Ureter (tissue), 1 donor: ENCODE measurements at places on chromosomes 2 and 18. TPM values are rescaled to one million over a fixed set of nuclear protein-coding genes. Genes with fewer than 3 reads are reported as not detected.

The ITPRIPL1 gene
- 1.7 TPM for total RNA-seq

The GATA6 gene
- 12.6 TPM for total RNA-seq

The SNED1 gene
- total RNA-seq = 41.8 TPM

The CTAGE1 gene
- total RNA-seq = not detected

The AKAIN1 gene
- total RNA-seq = not detected

The CSRNP3 gene
- 6.4 TPM for total RNA-seq

The POMC gene
- total RNA-seq = 0.68 TPM

GRCh38 chr2:196591004-196591403 is 48.5 kb upstream of the CCDC150 start:
- no peak for DNase-seq

- DNase-seq = no peak
Observed at GRCh38 chr2:46131-46470, 204 bp downstream of the FAM110C start.

DNA sequence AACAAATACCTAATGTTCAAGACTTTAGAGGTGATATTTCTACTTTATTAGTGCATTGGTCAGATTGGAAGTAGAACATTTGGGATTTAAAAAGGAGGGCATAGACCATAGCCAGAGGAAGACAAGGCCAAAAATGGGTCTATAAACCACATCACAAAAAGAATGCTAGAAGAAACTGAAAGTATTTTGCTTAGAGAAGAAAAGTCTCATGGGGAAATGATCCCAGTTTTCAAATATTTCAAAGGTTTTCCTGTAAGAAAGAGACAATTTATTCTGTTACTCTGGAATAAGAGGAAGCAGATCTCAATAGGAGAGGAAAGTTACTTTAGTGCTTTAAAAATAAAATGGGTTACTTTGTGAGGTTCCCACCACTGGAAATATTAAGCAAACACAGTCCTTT is 341.4 kb downstream of the TNS1 start:
- no peak for DNase-seq

- DNase-seq = no peak
Observed at GRCh38 chr2:200330351-200331060, 24.0 kb downstream of the SPATS2L start.

- no peak for DNase-seq
Observed at GRCh38 chr2:80519121-80519643, 214.6 kb upstream of the LRRTM1 start.

DNA sequence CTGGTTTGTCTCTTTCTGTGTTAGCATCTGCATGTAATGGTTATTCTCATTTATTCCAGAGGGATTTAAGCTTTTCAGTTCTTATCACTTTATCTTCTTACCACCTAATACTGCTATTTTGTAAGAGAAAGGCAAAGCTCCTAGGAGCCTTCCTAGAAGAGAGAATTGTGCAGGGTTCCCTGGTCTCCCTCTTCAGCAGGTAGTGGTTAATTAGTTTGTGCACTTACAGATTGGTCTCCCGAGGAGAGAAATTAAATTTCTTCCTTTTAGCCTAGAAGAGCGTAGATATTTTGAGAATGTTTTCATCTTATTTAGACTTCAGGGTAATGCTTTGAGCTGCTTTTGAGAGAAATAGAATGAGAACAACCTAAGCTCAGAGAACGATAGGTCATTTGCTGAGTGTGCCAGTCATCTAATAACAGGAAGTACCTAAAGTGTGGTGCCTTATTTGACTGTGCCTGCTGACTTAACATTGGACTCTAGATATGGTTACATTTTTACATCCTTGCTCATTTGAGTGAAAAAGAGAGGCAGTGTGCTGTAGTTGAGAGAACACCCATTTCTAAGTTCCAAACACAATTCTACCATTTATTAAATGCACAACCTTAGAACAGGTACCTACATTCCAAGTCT is 651.4 kb downstream of the STK39 start:
- no peak for DNase-seq
